ENCODE measurements at places on chromosomes 5 and 9. TPM values are rescaled to one million over a fixed set of nuclear protein-coding genes. Genes with fewer than 3 reads are reported as not detected.

DNA sequence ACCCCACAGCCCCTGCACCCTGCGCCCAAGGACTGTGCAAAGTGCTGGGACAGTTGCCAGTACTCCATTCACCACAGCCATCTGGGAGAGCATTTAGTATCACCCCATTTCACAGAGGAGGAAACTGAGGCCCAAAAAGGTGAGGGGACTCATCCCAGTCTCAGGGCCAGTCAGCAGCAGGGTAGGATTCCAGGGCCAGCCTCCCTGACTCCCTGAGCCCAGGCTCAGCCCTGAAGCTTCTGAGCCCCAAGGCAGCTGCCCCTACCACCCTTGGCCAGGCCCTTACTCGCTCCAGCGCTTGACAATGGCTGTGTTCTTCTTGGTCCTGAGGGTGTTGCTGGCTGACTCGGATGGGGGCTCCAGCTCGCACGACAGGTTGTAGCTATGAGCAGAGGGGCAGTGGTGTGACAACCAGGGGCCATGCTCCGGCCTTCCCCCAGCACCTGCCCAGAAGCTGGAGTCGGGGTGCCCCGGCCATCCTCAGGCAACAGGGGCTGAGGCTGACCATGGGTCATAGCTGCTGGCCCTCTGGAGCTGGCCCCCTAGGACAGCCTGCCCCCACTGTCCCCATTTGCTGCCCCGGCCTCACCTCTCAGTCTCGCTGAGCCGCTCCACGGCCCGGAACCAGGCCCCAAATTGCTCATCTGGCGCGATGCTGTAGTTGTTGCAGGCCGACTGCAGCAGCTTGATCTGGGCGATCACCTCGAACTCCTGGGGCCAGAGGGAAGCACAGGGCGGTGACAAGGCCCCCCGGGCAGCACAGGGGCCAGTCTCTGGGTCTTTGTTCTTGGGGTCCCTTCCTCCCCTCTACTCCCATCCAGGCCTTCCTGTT is 18.6 kb downstream of the RALGDS start:
- no peak for DNase-seq

DNA sequence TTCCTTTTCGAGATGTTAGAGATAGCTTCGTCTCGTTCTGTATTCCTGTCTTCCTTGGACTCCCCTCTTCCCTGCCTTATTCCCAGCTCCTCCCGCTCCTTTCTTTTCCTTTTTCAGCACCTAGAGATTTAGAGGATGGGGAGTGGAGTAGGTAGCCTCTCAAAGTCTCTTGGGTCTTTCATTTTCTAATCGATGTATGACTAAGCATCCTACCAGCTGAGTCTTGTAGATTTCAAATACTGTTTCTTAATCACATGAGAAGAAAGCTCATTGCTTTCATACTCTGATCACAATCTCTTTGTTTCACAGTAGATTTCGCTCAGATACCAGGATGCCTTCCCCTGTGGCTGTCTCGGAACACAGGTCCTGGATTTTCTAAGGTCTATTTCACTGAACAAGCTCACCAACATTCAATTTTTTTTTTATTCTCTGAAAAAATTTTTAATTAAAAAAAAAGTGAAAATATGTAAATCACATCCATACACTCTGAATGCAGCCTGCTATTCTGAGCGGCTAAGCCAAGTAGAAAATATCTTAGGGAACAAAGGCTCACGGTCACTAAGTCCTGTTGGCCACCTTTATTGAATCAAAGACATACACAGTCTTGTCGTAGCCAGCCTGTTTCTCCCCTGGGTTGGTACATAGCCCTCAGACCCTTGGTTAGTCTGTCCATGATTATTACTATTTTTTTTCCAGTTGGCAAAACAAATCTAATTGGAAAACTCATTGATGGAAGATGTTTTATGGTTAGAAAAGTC is 413.8 kb downstream of the KDM4C start:
- no peak for DNase-seq

The CDX1 gene
- not detected for total RNA-seq

The UBE2QL1 gene
- total RNA-seq, result not detected
